ENCODE measurements at places on chromosomes 6 and 20. TPM values are rescaled to one million over a fixed set of nuclear protein-coding genes. Genes with fewer than 3 reads are reported as not detected.

- H3K4me1 ChIP-seq, result peaks cover 8% of the 10 kb centered on the region
- H3K4me3 ChIP-seq, result peak overlapping the region; percentile 51
- H3K27ac ChIP-seq, result peak overlapping the region; percentile 65
- no peak for DNase-seq
These were observed 7.1 kb downstream of the L3MBTL1 start for GRCh38 chr20:43514648-43514999.

GRCh38 chr6:35064290-35064689, 76.8 kb downstream of the TCP11 start:
- peaks cover 24% of the 10 kb centered on the region for H3K4me1 ChIP-seq
- H3K4me3 ChIP-seq, result no peak overlapping the region
- H3K27ac ChIP-seq, result peak overlapping the region; percentile 74
- no peaks in the 10 kb centered on the region for H3K27me3 ChIP-seq

DEFB132 gene
- total RNA-seq, result not detected

DNA sequence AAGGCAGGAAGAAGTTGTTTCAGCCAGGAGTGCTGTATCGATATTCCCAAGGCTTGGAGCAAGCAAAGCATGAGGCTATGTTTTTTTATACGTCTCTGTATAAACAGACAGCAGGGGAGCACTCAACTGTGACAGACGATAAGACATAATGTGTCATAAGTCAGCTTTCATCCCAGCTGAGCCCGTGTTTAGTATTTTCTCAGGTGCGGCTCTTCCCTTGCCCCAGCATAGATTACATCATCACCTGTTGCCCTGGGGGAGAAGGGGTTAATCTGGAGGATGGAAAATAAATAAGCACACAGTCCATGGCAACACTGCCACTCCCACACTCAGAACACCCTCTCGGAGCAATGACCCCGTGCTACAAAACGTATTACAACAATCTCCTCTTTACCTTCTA, 22.1 kb upstream of the KCNK5 start:
- no peak overlapping the region for H3K27ac ChIP-seq
- H3K27me3 ChIP-seq, result no peaks in the 10 kb centered on the region
- no peak overlapping the region for H3K4me3 ChIP-seq
- no peaks in the 10 kb centered on the region for H3K4me1 ChIP-seq
- peak; percentile 27 for DNase-seq

DNA sequence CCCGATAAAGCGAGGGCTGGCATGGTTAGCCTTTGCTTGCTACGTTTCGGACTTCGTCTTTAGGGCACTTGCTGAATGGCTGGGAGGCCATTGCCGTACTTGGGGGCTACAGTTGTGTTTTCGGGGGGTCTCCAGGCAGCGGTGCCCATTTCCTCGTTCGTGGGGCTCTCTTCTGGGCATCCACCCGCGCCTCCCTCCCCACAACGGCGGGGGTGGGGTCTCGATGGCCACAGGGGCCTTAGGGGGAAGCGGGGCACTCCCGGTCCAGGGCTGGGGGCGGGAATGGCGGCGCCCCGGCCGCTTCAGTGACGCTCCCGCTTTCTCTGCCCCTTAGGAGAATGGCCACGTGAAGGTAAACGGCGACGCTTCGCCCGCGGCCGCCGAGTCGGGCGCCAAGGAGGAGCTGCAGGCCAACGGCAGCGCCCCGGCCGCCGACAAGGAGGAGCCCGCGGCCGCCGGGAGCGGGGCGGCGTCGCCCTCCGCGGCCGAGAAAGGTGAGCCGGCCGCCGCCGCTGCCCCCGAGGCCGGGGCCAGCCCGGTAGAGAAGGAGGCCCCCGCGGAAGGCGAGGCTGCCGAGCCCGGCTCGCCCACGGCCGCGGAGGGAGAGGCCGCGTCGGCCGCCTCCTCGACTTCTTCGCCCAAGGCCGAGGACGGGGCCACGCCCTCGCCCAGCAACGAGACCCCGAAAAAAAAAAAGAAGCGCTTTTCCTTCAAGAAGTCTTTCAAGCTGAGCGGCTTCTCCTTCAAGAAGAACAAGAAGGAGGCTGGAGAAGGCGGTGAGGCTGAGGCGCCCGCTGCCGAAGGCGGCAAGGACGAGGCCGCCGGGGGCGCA, 2.4 kb downstream of the MARCKS start:
- no peaks in the 10 kb centered on the region for H3K36me3 ChIP-seq
- H3K4me3 ChIP-seq, result peak overlapping the region; percentile 76
- H3K27ac ChIP-seq, result peak overlapping the region; percentile 96
- peak; percentile 35 for DNase-seq
- H3K4me1 ChIP-seq, result peaks cover 5% of the 10 kb centered on the region

DNA sequence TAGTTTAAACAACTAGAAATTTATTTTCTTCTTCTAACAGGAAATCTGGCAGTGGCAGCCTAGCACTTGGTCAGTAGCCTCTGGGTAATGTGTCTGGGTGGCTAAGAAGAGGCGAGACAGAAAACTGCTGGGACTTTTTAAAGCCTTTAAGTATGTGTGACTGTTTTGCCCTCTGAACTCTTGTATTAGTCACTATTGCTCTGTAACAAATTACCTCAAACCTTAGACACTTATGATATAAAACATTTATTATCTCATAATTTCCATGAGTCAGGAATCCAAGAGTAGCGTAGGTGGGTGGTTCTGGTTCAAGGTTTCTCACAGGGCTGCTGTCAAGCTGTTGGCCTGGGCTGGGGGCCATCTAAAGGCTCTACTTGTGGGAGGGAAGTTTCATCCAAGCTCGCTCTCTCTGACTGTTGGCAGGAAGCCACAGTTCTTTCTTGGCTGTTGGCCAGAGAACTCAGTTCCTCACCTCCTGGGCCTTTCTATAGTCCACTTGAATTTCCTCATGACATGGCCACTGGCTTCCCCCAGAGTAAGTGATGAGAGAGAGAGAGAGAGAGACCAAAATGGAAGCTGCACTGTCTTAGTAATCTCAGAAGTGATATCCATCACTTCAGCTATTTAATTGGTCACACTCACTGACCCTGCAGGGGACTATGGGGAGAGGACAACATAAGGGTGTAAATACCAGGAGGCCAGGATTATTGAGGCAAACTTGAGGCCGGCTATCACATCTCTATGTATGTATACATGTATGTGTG, 17.4 kb upstream of the TBC1D22B start:
- H3K4me1 ChIP-seq, result peaks cover 54% of the 10 kb centered on the region
- H3K27ac ChIP-seq, result peak overlapping the region; percentile 73
- DNase-seq, result peak; percentile 96
- H3K36me3 ChIP-seq, result no peaks in the 10 kb centered on the region

DNA sequence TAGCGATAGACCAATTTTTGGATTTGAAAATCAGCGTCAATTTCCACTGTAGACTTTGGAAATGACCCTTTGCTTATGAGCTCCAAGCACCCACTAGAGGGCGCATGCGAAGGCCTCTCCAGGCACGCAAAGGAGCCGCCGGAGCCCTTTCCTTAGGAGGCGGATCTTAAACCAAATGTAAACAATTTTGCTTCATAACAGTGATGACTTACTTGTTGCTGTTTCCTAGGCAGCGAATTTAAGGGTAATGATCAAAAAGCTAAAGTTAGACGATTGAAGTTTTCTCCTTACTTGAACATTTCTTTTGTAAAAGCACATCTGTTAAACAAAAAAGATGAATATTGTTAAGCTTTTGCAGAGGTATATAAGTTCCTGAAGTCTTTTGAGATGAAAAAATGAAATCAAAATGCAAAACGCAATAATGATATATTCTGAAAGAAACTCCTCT, 29.2 kb upstream of the EXOC2 start:
- DNase-seq, result peak; percentile 64
- H3K27ac ChIP-seq, result no peak overlapping the region
- peaks cover 4% of the 10 kb centered on the region for H3K4me1 ChIP-seq
- no peaks in the 10 kb centered on the region for H3K36me3 ChIP-seq

OR2H2 gene
- not detected for total RNA-seq

DNA sequence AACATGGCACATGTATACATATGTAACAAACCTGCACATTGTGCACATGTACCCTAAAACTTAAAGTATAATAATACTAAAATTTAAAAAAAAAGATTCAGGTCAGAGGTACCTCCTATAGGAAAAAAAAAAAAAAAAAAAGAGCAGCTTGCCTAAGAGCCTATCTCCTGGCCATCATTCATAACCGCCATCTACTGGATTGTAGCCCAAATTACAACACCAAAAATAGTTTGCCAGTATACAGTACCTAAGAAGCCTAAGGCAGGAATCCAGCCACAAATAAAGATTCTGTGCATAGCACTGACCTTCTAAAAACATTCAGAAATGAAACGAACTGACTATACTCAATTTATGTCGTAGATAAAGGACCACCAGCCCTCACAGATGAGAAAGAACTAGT, 438.4 kb upstream of the ADGRB3 start:
- no peak overlapping the region for H3K4me3 ChIP-seq
- H3K4me1 ChIP-seq, result no peaks in the 10 kb centered on the region
- H3K27ac ChIP-seq, result no peak overlapping the region
- H3K27me3 ChIP-seq, result no peaks in the 10 kb centered on the region
- H3K36me3 ChIP-seq, result no peaks in the 10 kb centered on the region
- no peak for DNase-seq

DACT2 gene
- not detected for total RNA-seq

PAX1 gene
- not detected for total RNA-seq

GRCh38 chr6:40586369-40587201, 579 bp downstream of the LRFN2 start:
- peak; percentile 32 for DNase-seq
- H3K27me3 ChIP-seq, result no peaks in the 10 kb centered on the region
- peak overlapping the region; percentile 29 for H3K4me3 ChIP-seq

TFAP2D gene
- not detected for total RNA-seq

- peak overlapping the region; percentile 22 for H3K27ac ChIP-seq
- no peaks in the 10 kb centered on the region for H3K27me3 ChIP-seq
- no peak overlapping the region for H3K4me3 ChIP-seq
- no peaks in the 10 kb centered on the region for H3K36me3 ChIP-seq
- DNase-seq, result no peak
- H3K4me1 ChIP-seq, result peaks cover 34% of the 10 kb centered on the region
These were observed 26.6 kb upstream of the KLHL31 start for GRCh38 chr6:53692172-53692571.

DNA sequence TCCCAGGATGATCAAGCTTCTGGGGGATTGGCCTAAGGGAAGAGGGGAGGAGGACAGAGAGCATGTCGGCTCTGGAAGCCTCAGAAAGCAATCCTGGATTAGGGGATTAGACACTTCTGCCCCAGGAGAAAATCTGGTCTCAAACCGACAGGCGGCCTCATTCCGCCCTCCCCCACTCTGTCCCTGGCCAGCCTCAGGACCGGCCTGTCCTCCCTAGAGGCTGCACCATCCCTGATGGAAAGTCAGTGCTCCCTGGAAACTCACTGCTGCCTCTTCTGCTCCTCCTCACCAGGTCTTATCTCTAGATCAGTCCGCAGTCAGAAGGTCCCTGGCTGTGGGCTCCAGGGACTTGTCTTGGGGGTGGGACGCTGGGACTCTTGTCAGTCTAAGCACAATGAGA, 905 bp upstream of the SLC12A5 start:
- H3K4me1 ChIP-seq, result no peaks in the 10 kb centered on the region
- no peaks in the 10 kb centered on the region for H3K36me3 ChIP-seq
- H3K27ac ChIP-seq, result no peak overlapping the region
- no peak for DNase-seq
- H3K4me3 ChIP-seq, result no peak overlapping the region
- H3K27me3 ChIP-seq, result peaks cover 9% of the 10 kb centered on the region

OR12D2 gene
- total RNA-seq, result not detected

DNA sequence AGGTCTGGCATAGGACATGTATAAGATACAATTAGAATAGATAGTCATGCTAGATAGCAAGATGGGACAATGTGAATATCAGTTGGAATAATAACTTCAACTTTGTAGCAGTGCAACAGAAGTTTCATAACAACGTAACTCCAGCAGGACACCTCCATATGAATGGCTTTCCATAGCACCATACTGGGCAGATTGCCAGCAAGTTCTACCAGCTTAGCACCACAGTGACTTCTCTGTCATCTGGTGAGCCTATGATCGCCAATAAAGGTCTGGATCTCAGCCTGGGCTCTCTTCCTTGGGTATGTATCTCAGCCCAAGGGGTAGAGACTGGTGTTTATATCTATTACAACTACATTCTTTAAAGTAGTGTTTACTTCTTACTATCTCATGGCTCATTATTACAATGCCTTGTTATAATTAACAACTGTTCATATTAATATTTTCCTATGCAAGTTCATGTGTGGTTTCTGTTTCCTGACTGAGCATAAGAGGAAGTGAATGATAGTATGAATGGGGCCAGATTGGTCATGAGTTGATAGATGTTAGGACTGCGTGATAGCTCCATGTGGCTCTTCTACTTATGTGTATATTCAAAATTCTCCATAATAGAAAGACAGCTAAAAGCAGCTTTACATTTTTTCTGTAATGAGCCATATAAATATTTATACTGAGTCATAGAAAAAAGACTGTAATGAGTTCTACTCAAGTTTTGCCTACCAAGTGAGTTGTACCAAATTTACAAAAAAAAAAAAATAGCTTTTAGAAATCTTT, 22.9 kb downstream of the HTR1B start:
- H3K36me3 ChIP-seq, result no peaks in the 10 kb centered on the region
- H3K27me3 ChIP-seq, result no peaks in the 10 kb centered on the region
- no peak overlapping the region for H3K27ac ChIP-seq
- no peak for DNase-seq
- no peak overlapping the region for H3K4me3 ChIP-seq
- no peaks in the 10 kb centered on the region for H3K4me1 ChIP-seq
